Activated naive CD8-positive, alpha-beta T cell treated with anti-CD3 and anti-CD28 coated beads for 36 hours (primary cell): ENCODE measurements at places on chromosomes 2 and 18. TPM values are rescaled to one million over a fixed set of nuclear protein-coding genes. Genes with fewer than 3 reads are reported as not detected.
A peak's percentile ranks its signal among the peaks of the same experiment; 100 is the strongest.

DSEL gene
- total RNA-seq = 0.30 TPM

PFN4 gene
- total RNA-seq = 0.26 TPM

PAX8 gene
- total RNA-seq = 2.0 TPM

- peaks cover 18% of the 10 kb centered on the region for H3K4me1 ChIP-seq
- H3K27me3 ChIP-seq = no peaks in the 10 kb centered on the region
- DNase-seq = no peak
- H3K4me3 ChIP-seq = no peak overlapping the region
- no peak overlapping the region for H3K27ac ChIP-seq
Observed at GRCh38 chr2:64594226-64594989, 59.3 kb downstream of the SERTAD2 start.

DNA sequence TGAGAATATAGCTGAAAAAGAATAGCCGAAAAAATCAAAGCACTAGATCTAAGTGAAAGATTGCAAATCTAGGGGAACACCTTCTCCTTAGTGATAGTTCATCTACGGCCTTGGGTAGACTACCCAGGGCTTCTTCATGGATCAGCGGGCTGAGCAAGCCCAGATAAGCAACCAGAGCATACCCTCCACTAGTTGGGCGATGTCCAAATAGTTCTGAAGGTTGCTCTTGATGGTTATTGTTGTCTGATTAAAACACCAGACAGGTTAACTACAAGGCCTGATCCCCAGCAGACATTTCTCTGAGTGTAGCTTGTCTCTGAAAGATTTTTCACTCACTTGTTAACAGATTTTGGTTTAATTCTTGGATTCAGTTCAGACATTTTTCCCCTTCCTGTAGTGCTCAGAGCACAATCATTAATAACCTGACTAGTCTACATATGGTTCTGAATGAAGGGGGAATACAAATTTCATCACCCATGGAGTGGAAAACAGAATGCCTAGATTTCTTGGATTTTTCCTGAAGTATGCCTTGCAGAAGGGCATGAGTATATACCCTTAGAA is 99.6 kb downstream of the BABAM2 start:
- peaks cover 35% of the 10 kb centered on the region for H3K36me3 ChIP-seq
- peaks cover 31% of the 10 kb centered on the region for H3K4me1 ChIP-seq
- no peaks in the 10 kb centered on the region for H3K27me3 ChIP-seq
- DNase-seq = no peak

DNA sequence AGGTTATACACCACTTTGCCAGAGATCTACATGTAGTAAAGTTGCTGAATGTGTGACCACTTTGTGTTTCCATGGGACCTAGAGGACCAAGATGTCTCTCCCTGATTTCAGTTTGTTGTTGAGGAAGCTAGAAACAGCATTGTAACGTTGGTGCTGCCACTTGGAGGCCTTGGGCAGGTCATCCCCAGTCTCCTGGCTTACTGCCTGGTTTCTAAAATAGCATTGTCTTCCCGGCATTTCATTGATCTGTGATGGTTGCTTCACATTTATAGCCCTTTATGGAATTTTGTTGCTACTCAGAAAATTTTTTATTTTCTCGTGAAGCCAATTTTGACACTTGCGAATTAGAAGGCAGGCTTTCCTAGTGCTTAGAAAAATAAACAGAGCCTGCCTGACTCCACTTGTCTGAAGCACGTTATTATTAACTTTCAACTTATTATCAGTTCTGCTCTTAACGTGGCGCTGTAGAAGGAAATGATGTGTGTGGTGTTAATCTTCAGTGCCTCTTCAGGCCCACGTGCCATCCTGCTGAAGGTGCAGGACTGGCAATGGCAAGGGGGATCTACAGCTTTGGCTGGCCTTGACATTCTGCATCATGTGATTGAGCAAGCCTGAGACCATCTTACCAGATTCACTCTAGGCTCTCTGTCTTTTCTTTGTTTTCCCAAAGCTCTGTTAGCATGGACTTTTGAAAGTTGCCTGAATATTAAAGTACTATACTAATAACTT is 59.9 kb downstream of the INPP4A start:
- H3K4me3 ChIP-seq = no peak overlapping the region
- peak overlapping the region; percentile 35 for H3K27ac ChIP-seq
- peaks cover 27% of the 10 kb centered on the region for H3K36me3 ChIP-seq
- H3K4me1 ChIP-seq = peaks cover 73% of the 10 kb centered on the region
- H3K27me3 ChIP-seq = no peaks in the 10 kb centered on the region

DNA sequence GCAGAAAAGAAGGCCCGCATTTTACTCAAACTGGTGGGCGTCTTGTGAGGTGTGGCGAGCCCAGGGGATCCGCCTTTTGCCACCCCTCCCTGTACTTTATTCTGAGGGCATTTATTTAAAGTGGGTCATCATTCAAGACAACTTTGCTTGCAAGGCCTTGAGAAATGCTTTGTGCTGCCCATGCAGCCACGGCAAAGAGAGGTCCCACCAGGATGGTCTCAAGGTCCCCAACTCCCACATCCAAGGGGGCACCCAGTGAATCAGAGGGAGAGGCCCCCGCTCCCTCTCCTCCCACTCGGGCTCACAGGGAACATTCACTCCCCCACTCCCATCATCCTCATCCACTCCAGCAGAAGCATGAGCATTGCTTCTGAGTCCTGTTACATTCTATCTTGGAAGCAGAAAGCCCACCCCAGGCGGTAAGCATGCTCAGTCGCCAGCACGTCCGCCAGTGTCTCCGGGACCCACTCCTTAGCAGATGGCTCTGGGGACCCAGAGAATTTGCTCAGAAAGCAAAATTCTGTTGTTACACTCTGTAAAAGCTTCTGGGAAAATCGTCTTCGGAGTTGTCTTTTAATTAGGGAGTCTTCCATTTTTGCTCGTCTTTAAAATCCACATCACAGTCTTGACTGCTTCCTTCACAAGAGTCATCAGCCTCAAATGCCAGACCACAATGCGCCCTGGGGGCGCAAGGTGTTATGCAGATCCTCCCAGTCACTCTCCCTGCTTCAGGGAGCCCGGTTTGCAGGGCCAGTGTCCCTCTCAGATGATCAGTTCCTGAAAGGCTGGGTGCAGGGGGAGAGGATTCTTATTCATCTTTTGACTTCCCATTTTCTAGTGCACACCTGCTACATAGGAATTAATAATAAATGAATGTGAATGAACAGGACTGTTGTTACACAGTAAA is 99.4 kb upstream of the NCK2 start:
- H3K4me1 ChIP-seq = peaks cover 3% of the 10 kb centered on the region
- no peak overlapping the region for H3K27ac ChIP-seq
- no peaks in the 10 kb centered on the region for H3K36me3 ChIP-seq
- H3K4me3 ChIP-seq = no peak overlapping the region
- no peaks in the 10 kb centered on the region for H3K27me3 ChIP-seq

DNA sequence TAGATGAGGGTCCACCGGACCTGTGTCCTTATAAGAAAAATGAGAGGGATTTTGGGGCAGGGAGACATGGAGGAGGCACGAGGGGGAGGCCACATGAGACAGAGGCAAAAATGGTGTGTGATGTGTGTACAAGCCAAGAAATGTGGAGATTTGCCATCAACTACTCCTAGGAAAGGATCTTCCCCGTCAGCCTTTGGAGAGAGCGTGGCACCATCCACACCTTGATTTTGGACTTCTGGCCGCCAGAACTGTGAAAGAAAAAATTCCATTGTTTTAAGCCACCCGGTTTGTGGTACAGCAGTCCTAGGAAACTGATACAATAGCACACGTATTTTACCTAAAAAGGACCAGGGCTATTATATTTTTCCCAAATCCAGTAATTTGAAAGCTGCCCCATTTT is 829.0 kb upstream of the SALL3 start:
- H3K27ac ChIP-seq = no peak overlapping the region
- H3K27me3 ChIP-seq = peaks cover 1% of the 10 kb centered on the region
- no peak for DNase-seq
- H3K36me3 ChIP-seq = no peaks in the 10 kb centered on the region
- H3K4me3 ChIP-seq = no peak overlapping the region

GRCh38 chr2:206790311-206790935 is 25.0 kb downstream of the FASTKD2 start:
- H3K27me3 ChIP-seq = no peaks in the 10 kb centered on the region
- DNase-seq = no peak
- H3K4me1 ChIP-seq = no peaks in the 10 kb centered on the region
- H3K27ac ChIP-seq = no peak overlapping the region

- H3K36me3 ChIP-seq = no peaks in the 10 kb centered on the region
- H3K27ac ChIP-seq = no peak overlapping the region
- no peak overlapping the region for H3K4me3 ChIP-seq
Observed at GRCh38 chr2:239611222-239611795, 210.5 kb upstream of the HDAC4 start.

DNA sequence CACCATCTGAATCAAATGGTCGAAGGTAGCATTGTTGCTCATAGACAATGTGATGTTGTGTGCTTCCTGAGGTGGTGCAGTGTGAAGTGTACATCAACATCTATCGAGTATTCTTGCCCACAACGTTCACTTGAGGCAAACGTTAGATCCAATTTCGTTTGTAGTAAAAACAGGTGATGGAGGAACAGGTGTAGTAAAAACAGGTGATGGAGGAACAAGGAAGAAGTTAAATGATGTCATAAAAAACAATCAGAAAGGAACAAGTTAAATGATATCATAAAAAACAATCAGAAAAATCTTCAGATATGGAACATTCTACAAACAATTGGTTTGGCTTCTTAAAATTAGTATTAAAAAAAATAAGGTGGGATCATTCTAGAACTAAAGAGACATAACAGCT is 11.3 kb downstream of the WDR7 start:
- H3K27ac ChIP-seq = no peak overlapping the region
- peaks cover 25% of the 10 kb centered on the region for H3K4me1 ChIP-seq
- no peak overlapping the region for H3K4me3 ChIP-seq
- H3K36me3 ChIP-seq = peaks cover 13% of the 10 kb centered on the region
- DNase-seq = no peak

CTLA4 gene
- 50.9 TPM for total RNA-seq

DNA sequence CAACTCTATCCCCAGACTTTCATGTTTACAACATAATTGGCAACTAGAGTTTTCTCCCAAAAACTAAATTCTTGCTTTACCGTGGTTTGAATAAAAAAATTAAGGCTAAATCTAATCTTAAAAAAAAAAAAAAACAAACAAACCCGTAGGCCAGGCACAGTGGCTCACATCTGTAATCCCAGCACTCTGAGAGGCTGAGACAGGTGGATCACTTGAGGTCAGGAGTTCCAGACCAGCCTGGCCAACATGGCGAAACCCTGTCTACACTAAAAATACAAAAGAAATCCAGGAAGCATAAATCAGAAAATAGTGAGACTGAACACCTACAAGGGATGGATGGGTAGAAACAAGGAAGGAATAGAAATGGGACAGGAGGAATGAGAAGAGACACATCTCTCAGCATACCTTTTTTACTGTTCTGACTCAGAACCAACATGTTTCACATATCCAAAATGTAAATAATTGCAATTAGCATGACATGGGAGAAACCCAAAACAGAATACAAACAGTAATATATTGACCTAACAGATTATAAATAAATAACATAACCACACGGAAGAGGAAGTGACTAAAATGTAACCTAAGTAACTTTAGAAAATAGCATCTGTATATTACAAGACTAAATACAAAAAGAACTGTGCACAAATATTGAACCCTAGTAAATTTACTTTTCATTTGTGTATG is 17.5 kb downstream of the MGAT4A start:
- peaks cover 30% of the 10 kb centered on the region for H3K36me3 ChIP-seq
- no peak for DNase-seq
- no peaks in the 10 kb centered on the region for H3K27me3 ChIP-seq
- H3K4me1 ChIP-seq = peaks cover 87% of the 10 kb centered on the region
- H3K4me3 ChIP-seq = no peak overlapping the region
- H3K27ac ChIP-seq = peak overlapping the region; percentile 47
